Activated CD4-positive, alpha-beta T cell treated with anti-CD3 and anti-CD28 coated beads, Interleukin-10, Interleukin-2, amounts not matched to agents 100 ng/mL and 50 ng/mL, durations not matched to agents 16 hours and 8 hours (primary cell): ENCODE measurements at places on chromosomes 3 and 15.

GRCh38 chr3:192129586-192129985 lies 597.8 kb downstream of the FGF12 start:
- DNase-seq: no peak

GRCh38 chr3:60998858-60999257 lies 252.4 kb downstream of the FHIT start:
- DNase-seq: no peak

GRCh38 chr15:89802231-89802928 lies 12.3 kb downstream of the ANPEP start:
- no peak for DNase-seq

DNA sequence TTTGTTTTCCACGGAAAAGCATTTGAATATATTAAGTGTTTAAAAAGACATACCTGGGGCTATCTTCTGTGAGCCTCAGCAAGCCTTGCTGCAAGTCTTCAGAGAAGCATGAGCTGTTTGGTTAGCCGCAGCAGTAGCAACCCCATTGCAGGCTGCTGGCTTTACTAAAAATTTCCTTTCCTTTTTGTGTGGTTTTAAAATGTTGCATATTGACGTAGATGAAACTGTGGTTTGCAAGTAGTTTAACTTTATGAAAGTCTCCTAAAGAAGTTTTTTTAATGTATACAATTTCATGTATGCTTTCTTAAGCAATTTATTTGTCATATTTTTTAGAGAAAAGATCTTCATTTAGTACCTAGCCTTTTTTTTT lies at the start of gene GPR171:
TSS of gene GPR171 (minus strand) at position 166 of the 370 bp plus-strand sequence. CDS start 3,830 bp downstream, outside the sequence.
- peak; percentile 92 for DNase-seq
